NCI-H1417 treated with DMSO at 0.1 percent for 48 hours (cell line): ENCODE measurements at places on chromosomes 2 and 18.

DNA sequence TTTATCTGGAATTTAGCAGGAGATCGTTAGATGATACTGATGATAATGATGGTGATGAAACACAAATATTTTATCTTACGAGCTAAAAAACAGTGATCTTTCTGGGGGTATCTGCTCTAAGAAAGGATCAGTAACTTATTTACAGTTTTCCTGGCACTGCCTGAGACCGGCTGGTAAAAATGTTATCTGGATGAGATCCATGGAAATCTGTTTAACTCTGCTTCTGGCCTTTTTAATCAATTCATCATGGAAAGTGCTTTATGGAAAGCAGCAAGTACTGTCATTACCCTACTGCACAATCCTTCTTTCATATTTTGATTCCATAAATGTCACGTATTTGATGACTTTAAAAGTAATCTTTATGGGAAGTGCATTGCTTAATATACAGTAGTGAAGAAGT, 612.7 kb upstream of the GCFC2 start:
- DNase-seq = no peak

- DNase-seq = peak; percentile 91
These were observed at the start of gene CEP68 for GRCh38 chr2:65056215-65057053. TSS of gene CEP68 (plus strand) at chr2:65056416. CDS start at chr2:65069445, 13,029 bp downstream.

DNA sequence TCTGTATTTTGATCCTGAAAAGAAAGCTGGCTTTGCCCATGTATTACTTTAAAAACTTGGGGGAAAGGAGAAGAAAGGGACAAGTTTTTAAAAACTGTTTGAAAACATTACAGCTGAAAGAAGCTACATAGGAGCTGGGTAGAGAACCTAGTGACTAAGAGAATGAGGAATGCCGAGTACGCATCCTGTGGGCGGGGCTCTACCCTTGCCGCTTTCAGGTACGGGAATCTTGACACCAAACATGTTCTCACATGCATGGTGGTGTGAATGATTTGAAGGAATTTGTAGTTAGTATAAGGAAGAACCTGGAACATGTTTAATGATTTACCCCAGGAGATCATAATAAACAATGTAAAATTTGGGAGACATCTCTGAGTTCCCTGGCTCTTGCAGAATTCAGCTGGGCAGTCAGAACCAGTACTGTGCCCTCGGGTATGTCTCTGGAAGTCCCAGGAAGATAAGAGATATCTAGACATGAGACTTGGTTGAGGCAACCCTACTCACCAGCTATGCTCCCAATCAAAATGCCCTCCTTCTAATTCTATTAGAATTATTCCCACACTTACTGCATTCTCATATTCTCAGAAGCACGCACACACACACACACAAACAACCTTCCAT, 16.5 kb upstream of the TGFA start:
- DNase-seq = no peak

GRCh38 chr2:191679818-191680600, 2.1 kb downstream of the NABP1 start:
- no peak for DNase-seq
